CD8-positive, alpha-beta T cell (primary cell): ENCODE measurements at places on chromosomes 6 and 20. TPM values are rescaled to one million over a fixed set of nuclear protein-coding genes. Genes with fewer than 3 reads are reported as not detected.

DNA sequence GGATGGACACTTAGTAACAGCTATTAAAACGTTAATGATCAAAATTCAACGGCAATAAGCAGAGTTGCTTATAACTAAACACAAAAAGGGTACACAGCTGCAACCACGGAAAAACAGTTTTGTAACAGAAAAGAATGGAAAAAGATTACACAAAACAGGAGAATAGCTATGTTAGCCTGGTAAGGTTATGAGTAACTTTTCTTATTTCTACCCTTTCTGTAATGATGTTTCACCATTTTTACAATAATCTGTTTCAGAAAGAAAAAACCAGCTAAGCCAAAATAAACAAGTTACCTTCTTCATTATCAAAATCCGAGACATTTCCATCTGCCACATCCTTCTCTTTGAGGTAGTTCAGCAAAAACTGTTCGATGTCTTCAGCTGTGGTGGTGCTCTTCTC lies 27.4 kb downstream of the TTI1 start:
- DNase-seq: no peak

The RALY gene
- 113 TPM for total RNA-seq

DNA sequence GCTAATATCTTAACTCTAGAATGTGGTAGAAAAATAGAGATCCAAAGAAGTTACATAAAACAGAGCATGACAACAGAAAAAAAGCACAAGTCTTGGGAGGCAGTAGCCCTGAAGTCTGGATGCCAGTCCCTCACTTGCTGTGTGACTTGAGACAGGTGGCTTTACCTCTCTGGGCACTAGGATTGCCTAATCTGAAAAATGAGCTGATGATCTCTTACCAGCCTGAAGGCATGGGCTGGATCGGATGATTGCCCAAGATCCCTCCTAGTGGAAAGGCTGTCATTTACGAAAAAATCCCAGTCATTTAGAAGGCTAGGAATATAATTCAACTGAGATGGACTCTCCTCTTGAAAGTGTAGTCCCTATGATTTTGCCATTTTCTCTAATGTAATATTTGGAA lies 10.9 kb upstream of the GCM1 start:
- no peak for DNase-seq

GRCh38 chr20:53679597-53680309 lies 86.1 kb upstream of the ZNF217 start:
- no peak for DNase-seq

- no peak for DNase-seq
Observed at GRCh38 chr6:159769470-159769869, 7.6 kb downstream of the ACAT2 start.

GRCh38 chr6:157570752-157571151 lies 189.8 kb downstream of the ZDHHC14 start:
- no peak for DNase-seq

DNA sequence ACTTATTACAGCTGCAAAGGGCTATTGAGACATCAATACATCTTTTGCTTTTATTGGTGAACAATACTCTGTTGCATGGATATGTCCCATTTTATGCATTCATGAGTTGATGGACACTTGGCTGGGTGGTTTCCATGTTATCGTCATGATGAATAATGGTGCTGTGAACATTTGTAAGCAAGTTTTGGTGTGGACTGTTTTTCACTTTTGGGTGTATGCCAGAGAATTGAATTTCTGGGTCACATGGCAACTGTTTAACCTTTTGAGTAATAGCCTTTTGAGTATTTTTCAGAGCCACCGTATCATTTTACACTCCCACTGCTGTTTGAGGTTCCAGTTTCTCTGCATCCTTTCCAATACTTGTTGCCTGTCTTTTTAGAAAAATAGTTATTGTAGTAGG lies 107.0 kb downstream of the JARID2 start:
- no peak for DNase-seq

The HLA-G gene
- 7.2 TPM for total RNA-seq

The TNXB gene
- total RNA-seq: 9.7 TPM

DNA sequence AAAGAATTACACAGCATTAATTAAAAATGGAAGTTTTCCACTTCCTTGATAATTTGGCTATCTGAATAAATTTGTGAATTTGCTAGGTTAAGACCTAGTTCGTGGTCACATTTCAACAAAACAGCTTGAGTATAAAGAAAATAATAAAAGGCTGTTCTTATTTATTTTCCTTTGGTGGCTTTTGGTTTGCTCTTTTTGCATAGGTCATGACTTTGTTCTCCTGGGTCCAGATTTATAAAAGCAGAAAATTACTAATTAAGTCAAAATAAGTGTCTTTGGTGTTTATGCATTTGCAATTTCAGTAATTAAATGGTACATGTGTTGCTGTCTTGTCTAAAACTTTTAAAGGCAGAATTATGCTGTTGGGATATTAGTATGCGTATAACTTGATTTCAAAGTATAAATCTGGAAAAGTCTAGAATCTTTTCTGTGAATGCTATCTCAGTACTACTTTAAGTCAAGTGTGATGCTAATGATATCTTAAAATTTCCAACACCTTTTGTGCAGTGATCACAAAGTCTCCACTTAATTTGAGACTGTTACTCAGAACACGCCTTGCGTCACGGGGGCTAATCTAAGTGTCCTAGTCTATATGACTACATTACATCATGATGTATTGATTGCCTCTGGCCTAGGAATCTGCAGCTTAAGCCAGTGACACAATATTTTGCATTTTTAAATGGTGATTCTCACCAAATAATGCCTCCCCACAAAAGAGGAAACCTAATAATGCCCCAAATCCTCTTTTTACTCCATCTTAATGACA lies 41.0 kb downstream of the GNAS start:
- peak; percentile 50 for DNase-seq

- DNase-seq: no peak
Observed at GRCh38 chr6:38183856-38184584, 364.5 kb downstream of the ZFAND3 start.

- DNase-seq: no peak
Observed at GRCh38 chr6:74491844-74492374, 713.9 kb downstream of the COL12A1 start.

DNA sequence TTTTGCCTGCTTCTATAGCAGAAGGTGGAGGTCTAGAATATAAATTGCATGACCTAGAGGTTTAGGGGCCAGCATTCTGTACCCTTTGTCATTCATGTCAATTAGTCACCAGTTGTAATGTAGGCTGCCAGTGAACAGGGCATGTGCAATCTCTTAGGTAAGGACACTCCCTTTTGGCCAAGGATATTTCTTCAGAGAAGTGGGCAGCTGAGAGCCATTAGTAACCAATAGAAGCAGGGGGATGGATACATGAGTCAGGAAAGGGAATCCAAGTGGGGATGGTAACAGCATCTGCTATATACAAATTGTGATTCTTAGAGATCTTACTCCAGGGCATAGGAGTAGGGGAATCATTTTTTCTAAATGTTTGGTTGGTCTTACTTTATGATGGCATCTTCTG lies 494.2 kb upstream of the JAG1 start:
- DNase-seq: no peak

The DLL1 gene
- total RNA-seq: 17.8 TPM

The CD24 gene
- 1.1 TPM for total RNA-seq

- peak; percentile 74 for DNase-seq
Observed at GRCh38 chr6:36623547-36624459, 29.6 kb downstream of the SRSF3 start.

GRCh38 chr6:5412017-5412416 lies 150.7 kb downstream of the FARS2 start:
- DNase-seq: no peak

DNA sequence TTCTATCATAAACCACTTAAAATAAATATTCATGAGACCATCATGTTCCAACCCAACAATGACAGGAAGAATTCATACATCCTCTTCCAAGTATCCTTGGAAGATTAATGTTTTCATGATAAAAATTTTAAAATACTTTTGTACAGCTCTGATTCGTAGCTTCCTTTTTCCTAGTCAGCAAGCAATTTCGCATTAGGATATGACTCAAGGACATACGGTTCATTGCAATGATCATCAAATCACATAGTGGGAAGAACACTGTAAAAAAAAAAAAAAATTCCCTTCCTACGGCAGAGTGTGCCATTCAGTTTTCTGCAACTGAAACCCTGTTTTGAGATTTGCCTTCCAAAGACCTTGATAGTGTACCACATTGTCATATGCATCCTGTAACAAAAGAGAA lies 35.3 kb upstream of the GFOD1 start:
- DNase-seq: no peak

The HAO1 gene
- not detected for total RNA-seq

The RGS17 gene
- total RNA-seq: not detected

The AIF1 gene
- 76.5 TPM for total RNA-seq

DNA sequence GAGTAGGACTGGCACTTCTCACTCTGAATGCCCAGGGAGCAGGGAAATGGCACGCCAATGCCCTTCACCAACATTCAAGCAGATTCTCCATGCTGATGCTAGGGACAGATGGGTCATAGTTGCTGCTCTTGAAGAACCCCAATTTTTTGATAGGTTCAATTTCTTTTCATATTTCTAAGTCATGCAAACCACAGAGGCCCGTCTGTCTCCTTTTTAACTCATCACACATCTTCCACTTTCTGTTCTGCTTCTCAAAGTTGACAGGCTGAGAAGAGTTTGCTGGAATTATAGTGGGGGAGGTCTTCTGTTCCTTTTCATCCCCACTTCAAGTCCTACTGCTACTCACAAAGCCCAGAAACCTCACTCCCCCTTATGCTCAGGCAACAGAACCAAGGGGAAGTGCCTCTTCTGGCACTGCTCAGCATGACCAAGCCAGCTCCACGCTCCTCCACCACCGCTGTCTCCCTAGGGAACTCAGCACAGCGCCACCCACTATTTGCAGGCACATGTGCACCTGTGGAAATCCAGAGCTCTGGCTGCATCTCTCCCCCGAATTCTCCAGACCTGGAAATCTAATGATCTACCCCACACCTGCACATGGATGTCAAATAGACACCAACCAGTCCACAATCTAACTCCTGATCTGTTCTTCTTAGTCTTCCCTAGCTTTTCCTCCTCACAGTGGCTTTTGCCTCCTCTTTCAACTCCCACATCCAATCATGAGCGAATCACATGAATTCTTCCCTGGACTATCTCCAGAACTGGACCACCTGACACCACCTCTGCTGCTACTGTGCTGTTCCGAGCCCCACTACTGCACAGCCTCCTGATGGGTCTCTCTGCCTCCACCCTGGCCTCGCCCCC lies 10.7 kb downstream of the ZBTB24 start:
- DNase-seq: no peak

DNA sequence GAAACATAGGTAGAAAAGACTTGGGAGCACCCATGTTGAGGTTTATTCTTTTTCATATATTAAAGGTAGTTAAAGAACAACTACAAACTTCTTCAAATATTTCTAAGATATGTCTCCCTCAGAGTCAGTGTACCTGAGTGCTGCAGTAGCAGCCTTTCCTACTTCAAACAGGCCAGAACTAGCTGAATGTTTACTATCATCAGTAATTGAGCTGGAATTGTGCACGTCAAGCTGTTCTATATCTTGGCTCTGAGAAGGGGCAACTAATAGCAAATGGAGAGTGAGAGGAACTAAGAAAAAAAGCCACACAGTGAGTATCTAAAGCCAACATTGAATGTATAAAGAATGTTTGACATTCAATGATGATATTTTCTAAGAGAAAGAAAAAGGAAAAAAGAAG lies 21.7 kb downstream of the MTCL3 start:
- DNase-seq: no peak

- no peak for DNase-seq
Observed at GRCh38 chr6:151704383-151704782, 103.1 kb upstream of the ESR1 start.

The E2F3 gene
- 5.0 TPM for total RNA-seq

The PLCB1 gene
- total RNA-seq: 4.6 TPM

DNA sequence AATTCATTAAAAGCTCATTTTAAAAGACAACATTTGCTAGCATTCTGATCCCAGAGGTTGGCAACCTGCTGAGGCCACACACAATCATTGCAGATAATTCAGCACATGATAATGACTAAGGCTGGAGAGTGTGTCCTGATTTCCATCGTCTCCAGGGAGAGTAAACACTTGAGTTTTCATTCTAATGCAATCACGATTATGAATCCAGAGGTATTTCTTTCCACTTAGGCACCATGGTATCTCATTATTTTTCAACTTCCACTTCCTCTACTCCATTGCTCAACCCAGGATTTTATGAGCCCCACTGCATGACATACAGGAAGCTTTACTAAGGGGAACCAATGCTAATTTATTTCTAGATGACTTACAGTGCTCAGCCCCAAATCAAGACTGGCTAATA lies 273.8 kb upstream of the AGPAT4 start:
- DNase-seq: no peak

GRCh38 chr6:109014606-109015005 lies 80.0 kb downstream of the SESN1 start:
- DNase-seq: no peak

The DEF6 gene
- 172 TPM for total RNA-seq

DNA sequence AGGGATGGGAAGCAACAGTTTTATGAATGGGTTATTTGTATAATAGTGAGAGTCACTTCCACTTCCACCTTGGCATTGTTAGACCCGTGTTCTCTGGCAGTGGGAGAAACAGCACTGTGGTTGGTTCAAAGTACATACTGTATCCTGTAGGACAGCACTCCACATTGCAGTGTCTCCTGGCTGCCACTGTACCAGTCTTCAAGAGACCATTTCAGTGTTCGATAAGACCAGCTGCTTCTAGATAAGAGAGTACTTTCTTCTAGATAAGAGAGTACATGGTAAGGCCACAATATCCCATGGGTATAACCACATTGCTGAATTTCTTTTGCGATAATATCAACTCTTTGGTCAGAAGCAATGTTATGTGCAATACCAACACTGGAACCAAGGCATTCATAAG lies 28.8 kb downstream of the FITM2 start:
- DNase-seq: no peak

DNA sequence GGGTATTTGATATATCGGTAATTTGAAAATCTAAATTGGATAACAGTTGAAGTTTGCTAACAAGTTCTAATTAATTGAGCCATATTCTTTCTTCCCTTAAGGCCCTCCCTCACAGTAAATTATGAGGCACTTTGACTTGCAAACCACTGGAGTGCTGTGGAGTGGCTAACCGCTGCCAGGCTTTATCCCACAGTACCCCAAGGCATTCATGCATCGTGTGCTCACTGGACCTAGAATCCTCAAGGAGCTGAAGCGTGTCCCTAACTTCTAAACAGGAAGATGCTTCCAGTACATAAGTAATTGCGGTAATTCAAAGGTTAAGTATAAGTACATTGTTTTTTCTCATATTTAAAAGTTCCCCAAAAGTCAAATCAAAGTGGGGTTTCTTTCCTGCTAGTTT lies 499.9 kb downstream of the TFAP2A start:
- DNase-seq: no peak

The LRRN4 gene
- not detected for total RNA-seq

The TSHZ2 gene
- 0.89 TPM for total RNA-seq

- no peak for DNase-seq
Observed at GRCh38 chr6:44367681-44368080, 19.8 kb upstream of the CDC5L start.

The SPATA2 gene
- 22.4 TPM for total RNA-seq

The SYS1 gene
- 111 TPM for total RNA-seq

DNA sequence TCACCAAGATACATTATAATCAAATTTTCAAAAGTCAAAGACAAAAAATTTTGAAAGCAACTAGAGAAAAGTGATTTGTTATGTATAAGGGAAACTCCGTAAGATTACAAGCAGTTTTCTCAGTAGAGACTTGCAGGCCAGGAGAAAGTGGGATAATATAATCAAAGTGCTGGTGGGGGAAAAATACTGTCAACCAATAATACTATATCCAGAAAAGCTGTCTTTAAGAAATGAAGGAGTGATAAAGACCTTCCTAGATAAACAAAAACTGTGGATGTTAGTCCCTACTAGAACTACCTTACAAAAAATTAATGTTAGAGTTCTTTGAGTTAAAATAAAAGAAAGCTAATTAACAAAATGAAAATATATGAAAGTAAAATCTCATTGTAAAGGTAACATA lies 79.7 kb downstream of the SYNE1 start:
- DNase-seq: no peak
